ENCODE measurements at places on chromosomes 6 and 20. TPM values are rescaled to one million over a fixed set of nuclear protein-coding genes. Genes with fewer than 3 reads are reported as not detected.

SLC26A8 gene
- not detected for total RNA-seq

HCRTR2 gene
- not detected for total RNA-seq

XRN2 gene
- total RNA-seq: 97.6 TPM

STK4 gene
- 31.0 TPM for total RNA-seq

PET117 gene
- 9.9 TPM for total RNA-seq

PPP1R16B gene
- 2.0 TPM for total RNA-seq

ALDH5A1 gene
- 0.96 TPM for total RNA-seq

BAK1 gene
- 15.3 TPM for total RNA-seq

GMPR gene
- 8.1 TPM for total RNA-seq

FAXC gene
- total RNA-seq: 0.77 TPM

EYS gene
- total RNA-seq: under 0.01 TPM

GSS gene
- total RNA-seq: 86.5 TPM

PSORS1C2 gene
- total RNA-seq: not detected

HLA-F gene
- total RNA-seq: 3.8 TPM

GHRH gene
- total RNA-seq: not detected

MUC21 gene
- not detected for total RNA-seq

SPACA1 gene
- not detected for total RNA-seq

B3GALT4 gene
- total RNA-seq: 2.5 TPM

GDAP1L1 gene
- total RNA-seq: not detected

DHX35 gene
- total RNA-seq: 8.6 TPM

TREML2 gene
- not detected for total RNA-seq

GPSM3 gene
- 1.5 TPM for total RNA-seq

ADGRB3 gene
- not detected for total RNA-seq

KIFC1 gene
- 52.1 TPM for total RNA-seq

EPPIN gene
- total RNA-seq: not detected

NHLRC1 gene
- 2.1 TPM for total RNA-seq

MEI4 gene
- not detected for total RNA-seq
